ENCODE measurements at places on chromosomes 4 and X.

DNA sequence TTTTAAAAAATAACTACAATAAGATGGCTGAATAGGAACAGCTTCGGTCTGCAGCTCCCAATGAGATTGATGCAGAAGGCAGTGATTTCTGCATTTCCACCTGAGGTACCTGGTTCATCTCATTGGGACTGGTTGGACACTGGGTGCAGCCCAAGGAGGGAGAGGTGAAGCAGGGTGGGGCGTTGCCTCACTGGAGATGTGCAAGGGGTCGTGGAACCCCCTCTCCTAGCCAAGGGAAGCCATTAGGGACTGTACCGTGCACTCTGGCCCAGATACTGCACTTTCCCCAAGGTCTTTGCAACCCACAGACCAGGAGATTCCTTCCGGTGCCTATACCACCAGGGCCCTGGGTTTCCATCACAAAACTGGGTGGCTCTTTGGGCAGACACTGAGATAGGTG is 640.1 kb downstream of the IQCM start:
- no peak for DNase-seq

GRCh38 chrX:101419489-101419888 is 11.5 kb downstream of the HNRNPH2 start:
- DNase-seq, result no peak

DNA sequence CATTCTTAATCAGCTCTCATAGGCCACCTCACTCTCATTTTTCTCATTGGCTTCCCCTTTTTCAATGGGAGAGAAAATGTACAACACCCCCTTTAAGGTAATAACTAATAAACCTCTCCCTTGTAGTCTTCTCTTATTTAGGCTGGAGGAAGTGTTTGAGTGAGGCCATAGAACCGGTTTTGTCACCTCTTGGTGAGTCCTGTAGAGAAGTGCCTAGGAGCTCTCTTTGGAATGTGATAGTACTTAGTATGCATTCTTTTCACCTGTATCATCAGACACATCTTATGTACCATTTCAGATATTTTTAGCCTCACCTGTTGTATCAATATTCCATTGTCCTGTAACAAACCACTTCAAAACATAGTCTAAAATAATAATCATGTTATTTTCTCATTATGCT is 3.5 kb upstream of the TAB3 start:
- no peak for DNase-seq

GRCh38 chr4:47198791-47199190 is 167.4 kb downstream of the GABRB1 start:
- DNase-seq, result no peak

GRCh38 chr4:53552711-53553110 is 38.6 kb downstream of the LNX1 start:
- DNase-seq, result no peak

GRCh38 chrX:850471-850916 is 219.9 kb downstream of the SHOX start:
- DNase-seq, result no peak

- DNase-seq, result no peak
Observed at GRCh38 chr4:118948545-118949144, 60.0 kb downstream of the SYNPO2 start.
